ENCODE measurements at places on chromosomes 12 and 14.

GRCh38 chr12:114658002-114658441 lies 26.0 kb downstream of the TBX3 start:
- DNase-seq: no peak

GRCh38 chr14:102848830-102849525 lies 71.7 kb downstream of the TRAF3 start:
- no peak for DNase-seq

- DNase-seq: no peak
These were observed 214.2 kb downstream of the CPNE8 start for GRCh38 chr12:38691164-38691563.

GRCh38 chr12:109020796-109021380 lies at the start of gene SVOP:
Gene SVOP (minus strand): TSS chr12:109021068. CDS start chr12:109020868, 200 bp downstream.
- DNase-seq: no peak

GRCh38 chr12:80590085-80590484 lies 117.3 kb upstream of the MYF6 start:
- DNase-seq: no peak

GRCh38 chr12:65825507-65826352 lies 1.4 kb downstream of the HMGA2 start:
- no peak for DNase-seq

GRCh38 chr14:69458350-69458749 lies 26.2 kb upstream of the PLEKHD1 start:
- DNase-seq: no peak

DNA sequence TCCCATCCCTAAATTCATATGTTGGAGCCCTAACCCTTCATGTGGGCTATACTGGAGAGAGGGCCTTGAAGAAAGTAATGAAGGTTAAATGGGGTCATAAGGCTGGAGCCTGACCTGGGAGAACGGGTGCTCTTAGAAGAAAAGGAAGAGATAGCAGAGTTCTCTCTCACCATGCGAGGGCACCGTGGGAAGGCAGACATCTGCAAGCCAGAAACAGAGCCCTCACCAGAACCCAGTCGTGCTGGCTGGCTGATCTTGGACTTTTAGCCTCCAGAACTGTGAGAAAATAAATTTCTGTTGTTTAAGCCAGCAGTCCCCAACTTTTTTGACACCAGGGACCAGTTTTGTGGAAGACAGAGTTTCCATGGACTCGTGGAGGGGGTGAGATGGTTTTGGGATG lies 149.3 kb downstream of the ATP23 start:
- DNase-seq: no peak

- no peak for DNase-seq
These were observed 60.4 kb upstream of the FBRSL1 start for GRCh38 chr12:132429602-132429945.

GRCh38 chr12:20443255-20443654 lies 74.9 kb downstream of the PDE3A start:
- no peak for DNase-seq

GRCh38 chr14:80213602-80214001 lies 2.3 kb upstream of the DIO2 start:
- no peak for DNase-seq

DNA sequence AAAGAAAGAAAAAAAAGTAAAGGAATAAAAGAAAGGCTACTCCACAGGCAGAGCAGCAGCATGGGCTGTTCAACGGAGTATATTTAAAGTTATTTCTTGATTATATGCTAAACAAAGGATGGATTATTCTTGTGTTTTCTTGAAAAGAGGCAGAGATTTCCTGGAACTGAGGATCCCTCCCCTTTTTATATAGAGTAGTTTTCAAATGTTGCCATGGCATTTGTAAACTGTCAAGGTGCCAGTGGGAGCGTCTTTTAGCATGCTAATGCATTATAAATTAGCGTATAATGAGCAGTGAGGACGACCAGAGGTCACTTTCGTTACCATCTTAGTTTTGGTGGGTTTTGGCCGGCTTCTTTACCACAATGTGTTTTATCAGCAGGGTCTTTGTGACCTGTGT lies 383.0 kb downstream of the PCNX1 start:
- no peak for DNase-seq

GRCh38 chr14:51860825-51861499 lies 550 bp downstream of the GNG2 start:
- DNase-seq: no peak

DNA sequence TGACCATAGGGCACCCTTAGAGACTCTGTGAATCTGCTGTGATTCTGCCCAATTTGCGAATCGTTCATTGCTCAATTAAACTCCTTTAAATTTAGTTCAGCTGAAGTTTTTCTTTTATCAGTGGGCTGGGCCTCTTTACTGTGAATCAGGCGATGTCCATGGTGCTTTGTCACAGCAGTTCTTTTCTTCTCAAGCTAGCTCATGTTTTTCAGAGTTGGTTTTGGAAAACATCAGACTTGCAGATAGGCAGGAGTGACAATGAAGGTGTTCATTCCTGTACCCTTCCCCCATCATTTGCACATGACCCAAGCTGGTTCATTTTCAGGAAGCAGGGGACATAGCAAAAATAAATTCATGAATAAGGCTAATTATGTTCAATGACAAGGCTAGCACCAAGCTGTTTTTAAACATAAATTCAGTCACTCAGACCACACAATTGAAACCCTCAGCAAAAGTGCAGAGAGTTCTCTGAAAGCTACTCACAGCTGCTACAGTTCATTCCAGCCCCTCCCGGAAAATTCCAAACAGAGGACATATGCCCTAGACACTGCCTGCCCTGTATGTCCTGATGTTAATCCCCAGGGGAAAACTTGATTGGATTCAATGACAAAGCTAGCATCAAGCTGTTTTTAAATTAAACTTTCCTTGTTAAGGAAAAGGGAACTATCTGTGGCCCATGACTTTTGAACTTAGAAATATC lies 383.3 kb downstream of the C12orf75 start:
- DNase-seq: no peak

DNA sequence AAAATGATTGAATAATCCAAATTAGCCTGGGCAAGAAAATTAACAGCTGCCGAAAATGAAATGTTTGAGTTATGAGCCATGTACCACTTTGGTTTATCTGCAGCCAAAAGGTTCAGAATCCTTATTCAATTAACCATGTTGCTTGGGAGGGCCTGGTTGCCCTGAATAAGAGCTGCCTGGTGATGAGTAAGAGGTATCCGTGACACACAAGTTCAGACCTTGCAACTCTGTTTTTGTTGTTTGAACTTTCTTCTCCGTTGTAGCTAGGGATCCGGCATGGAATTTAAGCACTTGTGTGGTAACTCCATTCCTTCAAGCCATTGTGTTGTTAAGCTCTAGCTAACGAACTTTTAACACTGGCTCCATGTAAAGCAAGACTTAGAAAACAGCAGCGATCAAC lies 35.7 kb downstream of the FOXA1 start:
- DNase-seq: no peak

DNA sequence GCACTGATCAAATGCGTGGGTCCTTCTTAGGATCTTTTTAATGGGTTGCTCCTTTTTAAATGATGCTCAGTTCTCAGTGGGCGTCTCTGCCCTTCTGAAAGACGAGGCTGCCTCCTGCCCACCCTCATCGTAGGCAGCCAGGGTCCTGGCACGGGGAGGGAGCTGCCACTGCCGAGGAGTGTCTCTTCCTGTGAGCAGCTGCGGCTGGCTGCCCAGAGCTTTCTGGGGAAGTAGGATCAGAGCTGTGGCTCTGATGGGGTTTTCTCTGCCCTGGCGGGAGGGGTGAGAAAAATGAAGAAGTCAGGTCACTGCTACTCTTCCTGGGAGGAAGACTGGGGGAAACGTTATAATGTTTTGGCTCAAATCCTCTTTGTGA lies 31.1 kb upstream of the BEGAIN start:
- DNase-seq: no peak

DNA sequence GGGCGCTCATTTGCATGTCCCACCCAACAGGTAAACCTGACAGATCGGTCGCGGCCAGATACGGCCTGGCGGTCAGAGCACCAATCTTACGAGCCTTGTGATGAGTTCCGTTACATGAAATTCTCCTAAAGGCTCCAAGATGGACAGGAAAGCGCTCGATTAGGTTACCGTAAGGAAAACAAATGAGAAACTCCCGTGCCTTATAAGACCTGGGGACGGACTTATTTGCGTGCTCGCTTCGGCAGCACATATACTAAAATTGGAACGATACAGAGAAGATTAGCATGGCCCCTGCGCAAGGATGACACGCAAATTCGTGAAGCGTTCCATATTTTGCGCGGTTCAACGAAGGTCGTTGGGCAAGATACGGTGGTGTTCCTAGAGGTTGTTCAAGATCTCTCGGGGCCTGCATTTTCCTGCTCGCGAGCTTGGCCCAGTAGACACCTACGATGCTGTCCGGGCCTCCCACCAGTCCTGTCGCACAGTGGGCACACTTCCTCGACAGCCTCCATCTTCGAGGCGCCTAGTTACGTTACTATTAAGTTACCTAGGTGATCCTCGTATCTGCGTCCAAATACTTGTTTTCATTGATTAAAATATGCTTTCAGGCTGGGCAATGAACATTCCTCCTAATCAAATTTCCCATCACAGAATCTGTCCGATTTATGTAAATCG lies at the start of gene RNU6-7:
Gene RNU6-7, plus strand, starts transcription at position 230 of the 675 bp plus-strand sequence.
- peak; percentile 13 for DNase-seq

GRCh38 chr14:29944091-29944490 lies 16.4 kb upstream of the PRKD1 start:
- DNase-seq: no peak

DNA sequence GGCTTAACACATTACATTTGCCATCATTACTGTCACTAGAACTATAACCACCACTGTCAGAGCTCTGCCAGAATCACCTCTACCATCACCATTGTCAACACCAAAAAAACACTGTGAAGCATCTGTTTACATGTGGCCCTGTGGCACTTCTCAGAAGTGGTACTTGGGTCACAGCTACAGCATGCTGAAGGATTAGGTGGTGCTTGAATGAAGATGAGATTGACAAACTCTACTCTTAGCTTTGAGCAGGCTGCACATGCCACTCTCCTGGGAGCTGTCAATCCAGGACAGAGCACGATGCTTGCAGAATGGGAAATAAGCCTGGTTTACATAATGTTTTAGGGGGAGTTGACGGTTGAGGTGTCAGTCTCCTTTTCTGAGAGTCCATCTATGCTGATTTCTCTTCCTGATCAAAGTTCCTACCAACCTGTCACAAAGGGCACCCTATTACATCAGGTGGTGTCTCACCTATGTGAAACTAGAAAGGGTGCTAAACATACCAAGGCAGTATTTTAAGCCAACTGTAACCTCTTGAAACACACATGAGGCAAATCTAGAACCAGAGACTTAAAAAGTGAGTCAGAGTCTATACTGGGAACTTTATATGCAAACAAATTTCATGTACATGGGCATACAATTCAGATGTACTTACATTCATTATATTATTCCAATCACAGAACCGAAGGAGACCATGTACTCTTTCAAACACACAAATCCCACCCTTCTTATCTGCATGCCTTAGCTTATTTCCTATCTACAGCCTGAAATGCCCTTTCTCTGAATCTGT lies 258.7 kb downstream of the EMP1 start:
- DNase-seq: no peak

DNA sequence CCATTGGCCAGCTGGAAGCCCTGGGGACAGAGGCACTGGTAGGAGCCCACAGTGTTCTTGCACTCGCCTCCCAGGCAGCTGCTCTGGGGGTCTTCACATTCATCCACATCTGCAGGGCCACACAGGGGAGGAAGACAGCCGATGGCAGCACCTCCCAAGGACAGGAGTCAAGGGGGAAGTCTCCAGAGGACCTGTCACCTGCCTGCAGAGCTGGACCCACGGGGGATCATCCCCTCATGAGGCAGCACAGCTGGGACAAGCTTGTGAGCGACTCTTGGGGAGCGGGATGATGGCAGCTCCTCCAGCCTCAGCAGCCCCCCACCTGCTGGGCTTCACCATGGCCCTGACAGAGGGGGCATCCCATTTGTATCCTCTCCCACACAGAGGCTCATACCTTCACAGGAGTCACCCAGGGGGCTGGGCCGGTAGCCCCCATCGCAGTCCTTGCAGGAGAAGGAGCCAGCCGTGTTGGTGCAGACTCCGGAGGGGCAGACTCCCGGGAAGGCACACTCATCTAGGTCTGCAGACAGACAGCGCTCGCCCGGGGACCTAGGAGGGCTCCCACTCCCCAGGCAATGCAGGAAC lies 15.4 kb downstream of the ISCA2 start:
- DNase-seq: no peak

DNA sequence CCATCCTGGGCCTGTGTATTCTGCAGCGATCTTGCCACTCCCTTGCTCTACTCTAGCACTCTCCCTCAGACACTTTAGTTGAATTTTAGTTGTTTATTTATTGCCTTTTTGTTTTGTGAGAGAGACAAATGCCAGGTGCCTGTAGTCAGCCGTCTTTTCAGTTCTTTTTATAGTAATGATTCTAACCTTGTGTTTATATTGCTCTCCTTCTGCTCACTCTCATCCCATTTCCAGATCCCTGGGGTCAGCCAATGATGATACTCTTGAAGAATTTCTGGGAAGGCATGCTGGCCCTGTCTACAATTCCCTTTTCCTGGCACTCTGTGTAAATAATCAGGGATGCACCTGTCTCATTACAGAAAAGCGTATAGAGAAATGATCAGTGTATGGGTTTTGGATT lies 334.1 kb upstream of the MIS18BP1 start:
- no peak for DNase-seq

DNA sequence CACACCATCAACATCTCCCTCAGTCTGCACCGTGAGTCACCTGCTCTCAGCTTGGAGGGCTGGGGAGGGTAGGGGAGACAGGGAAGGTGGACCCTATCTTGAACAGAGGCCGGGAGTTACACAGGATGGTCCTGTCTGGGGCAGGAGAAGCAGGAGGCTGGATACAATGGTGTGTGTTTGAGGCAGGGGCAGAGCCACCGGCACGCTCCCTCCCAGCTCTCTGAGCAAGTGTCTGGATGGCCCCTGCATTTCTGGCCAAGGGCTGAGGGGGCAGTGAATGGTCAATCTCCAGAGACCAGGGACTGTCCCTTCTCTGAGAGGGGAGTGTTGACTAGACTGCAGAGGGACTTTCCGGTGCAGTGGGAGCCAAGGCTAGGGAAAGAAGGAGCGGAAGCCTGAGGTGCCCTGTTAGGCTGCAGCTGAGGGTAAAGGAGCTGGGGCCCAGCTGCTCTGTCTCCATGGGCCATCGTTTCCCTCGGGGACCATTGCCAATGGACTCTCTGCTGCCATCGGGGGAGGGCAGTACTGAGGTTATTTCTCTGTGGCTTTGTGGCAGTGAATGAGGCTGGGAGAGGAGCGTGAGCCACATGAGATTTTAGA lies 1.9 kb downstream of the LRP1-AS start:
- DNase-seq: no peak

- DNase-seq: no peak
These were observed 400.3 kb downstream of the ZFP36L1 start for GRCh38 chr14:68392393-68393141.

DNA sequence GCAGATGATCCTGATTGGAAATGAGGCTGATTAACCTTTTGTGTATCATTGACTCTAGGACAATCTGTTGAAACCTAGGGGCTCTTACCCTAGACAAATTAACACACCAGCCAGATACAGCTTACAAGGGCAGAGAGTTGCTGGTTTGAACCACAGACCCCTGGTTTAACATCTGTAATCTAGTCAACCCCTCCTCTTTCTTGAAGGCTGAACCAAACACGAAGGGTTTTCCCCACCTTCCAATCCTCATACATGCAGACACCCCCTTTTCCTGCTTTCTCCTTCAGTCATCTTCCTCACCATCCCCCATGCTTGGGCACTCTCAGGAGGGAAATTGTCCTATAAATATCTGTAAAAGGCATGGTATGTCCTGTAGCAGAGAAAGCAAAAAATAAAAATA lies 126.0 kb upstream of the HIF1A start:
- DNase-seq: no peak

GRCh38 chr14:92513204-92513965 lies at the start of gene RIN3:
Gene RIN3 (plus strand): TSS chr14:92513781. CDS start chr14:92513933, 152 bp downstream.
- DNase-seq: no peak

All from stimulated activated CD8-positive, alpha-beta memory T cell treated with anti-CD3 and anti-CD28 coated beads, Interleukin-4, amount 100 ng/mL, for 4 hours (primary cell).